Fibroblast of villous mesenchyme (primary cell): ENCODE measurements at places on chromosomes 3 and 15. TPM values are rescaled to one million over a fixed set of nuclear protein-coding genes. Genes with fewer than 3 reads are reported as not detected.

GRCh38 chr15:101390462-101390861 lies 95.4 kb upstream of the SNRPA1 start:
- no peak for DNase-seq

Gene SEMA5B
- not detected in 2 replicates for total RNA-seq

GRCh38 chr3:7075901-7076300 lies 215.0 kb downstream of the GRM7 start:
- DNase-seq = no peak

- peak; percentile 52 for DNase-seq
These were observed 17.7 kb downstream of the NTRK3 start for GRCh38 chr15:88238618-88239430.

DNA sequence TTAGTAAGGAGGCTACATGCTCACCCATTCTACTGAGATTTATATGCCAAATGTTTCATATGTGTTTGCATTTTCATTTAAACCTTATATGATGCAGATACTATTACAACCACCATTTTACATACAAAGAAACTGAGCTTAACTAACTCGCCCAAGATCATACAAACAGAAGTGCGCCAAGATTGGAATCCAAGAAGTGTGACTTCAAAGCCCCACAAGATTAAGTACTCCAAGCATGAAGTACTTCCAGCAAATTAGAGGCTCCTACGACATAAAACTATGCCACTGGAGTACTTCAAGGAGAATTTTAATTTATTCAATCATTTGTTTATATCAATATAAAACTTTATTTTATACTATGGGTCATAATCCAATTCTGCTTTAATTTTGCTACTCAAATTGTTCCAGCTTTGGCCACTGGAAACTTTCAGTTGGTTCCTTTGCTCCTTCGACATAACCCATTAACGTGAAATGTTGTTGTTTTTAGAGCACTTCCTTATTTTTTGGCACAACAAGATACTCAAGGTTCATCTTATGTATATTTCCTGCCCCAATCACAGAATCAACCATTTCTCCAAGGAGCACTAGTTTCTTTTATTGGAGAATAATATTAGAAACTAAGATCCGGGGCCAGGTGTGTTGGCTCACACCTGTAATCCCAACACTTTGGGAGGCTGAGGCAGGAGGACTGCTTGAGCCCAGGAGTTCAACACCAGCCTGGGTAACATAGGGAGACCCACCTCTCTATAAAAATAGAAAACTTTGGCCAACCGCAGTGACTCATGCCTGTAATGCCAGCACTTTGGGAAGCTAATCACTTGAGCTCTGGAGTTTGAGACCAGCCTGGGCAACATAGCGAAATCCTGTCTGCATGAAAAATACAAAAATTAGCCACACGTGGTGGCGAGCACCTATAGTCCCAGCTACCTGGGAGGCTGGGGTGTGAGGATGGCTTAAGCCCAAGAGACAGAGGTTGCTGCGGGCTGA lies 10.4 kb downstream of the INO80 start:
- DNase-seq = peak; percentile 4

Gene IRAK2
- 3.2 and 8.2 TPM in 2 replicates for total RNA-seq

DNA sequence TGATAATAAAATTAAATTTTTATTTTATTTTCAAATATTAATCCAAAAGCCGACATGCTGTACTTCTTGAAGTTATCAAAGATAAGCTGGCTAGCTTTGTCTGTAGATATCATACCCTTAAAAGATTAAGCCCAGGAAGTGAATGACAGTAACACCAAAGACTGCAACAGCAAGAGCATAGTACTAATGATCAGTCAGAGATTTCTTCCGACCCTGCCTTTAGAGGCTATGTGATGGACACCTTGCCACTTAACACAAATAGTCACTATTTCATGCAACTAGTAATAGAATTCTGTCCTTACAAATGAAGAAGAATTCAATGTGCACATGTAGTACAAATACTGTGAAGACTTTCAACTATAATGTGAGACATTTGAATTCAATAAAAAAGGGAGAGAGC lies 9.3 kb upstream of the MBNL1 start:
- no peak for DNase-seq

Gene PLSCR5
- not detected in 2 replicates for total RNA-seq

- DNase-seq = no peak
These were observed 828.6 kb upstream of the NR2F2 start for GRCh38 chr15:95501865-95502264.

DNA sequence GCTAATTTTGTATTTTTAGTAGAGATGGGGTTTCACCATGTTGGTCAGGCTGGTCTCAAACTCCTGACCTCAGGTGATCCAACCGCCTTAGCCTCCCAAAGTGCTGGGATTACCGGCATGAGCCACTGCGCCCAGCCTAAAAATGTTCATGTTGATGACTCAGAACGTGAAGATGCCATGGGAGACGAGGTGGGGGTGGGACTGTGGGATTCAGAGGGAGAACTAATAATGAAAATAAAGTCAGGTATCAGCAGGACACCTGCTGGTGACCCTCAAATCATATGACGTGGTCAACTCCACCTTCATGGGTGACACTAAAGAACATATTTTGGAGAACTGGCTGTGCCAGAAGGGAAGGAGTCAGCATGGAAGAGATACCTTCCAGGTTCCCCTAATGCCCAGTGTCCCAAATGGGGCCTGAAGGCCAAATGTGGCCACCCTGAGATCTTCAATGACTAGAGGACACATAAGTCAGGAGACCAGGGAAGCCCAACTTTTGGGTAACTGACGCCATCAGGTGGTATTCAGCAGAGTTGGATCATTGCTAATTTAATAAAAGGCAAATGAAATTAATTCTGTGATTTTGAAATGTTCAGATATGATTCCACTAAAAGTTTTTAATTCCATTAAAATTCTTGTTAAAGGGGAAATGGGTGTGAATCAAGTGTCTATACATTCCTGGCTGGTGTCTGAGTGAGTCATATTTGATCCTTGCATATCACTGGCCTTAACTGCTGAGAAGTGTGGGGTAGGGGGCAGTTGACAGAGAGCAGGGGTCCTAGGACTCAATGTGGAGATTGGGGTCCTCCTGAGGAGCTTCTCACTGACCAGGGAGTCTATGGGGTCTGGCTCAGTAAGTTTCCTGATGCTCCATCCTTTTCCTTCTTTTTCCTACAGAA lies 88.6 kb upstream of the GSK3B start:
- peak; percentile 67 for DNase-seq

Gene MYRIP
- not detected in 2 replicates for total RNA-seq

Gene FGF7
- total RNA-seq = 75.7 and 369 TPM in 2 replicates

DNA sequence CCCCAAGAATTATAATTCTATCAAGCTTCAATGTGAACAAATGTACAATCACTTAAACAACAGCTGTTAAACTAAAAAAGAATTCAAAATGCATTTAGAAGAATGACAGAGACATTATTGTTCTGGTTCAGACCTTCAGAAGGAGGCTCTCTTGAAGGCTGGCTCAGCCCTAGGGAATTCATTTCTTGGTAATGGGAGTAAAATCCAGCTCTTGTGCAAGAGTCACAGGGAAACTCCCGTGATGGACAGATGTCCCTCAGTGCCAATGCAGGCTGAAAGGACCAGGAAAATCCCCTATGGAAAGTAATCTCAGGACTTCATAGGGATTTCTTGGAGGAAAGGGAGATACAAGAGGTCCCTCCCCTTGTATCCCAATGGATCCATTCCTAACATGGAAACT lies 149.9 kb upstream of the STT3B start:
- no peak for DNase-seq

Gene ULK4
- total RNA-seq = 8.1 and 22.0 TPM in 2 replicates

- DNase-seq = peak; percentile 92
These were observed 11.8 kb upstream of the USP3 start for GRCh38 chr15:63492541-63493077.

DNA sequence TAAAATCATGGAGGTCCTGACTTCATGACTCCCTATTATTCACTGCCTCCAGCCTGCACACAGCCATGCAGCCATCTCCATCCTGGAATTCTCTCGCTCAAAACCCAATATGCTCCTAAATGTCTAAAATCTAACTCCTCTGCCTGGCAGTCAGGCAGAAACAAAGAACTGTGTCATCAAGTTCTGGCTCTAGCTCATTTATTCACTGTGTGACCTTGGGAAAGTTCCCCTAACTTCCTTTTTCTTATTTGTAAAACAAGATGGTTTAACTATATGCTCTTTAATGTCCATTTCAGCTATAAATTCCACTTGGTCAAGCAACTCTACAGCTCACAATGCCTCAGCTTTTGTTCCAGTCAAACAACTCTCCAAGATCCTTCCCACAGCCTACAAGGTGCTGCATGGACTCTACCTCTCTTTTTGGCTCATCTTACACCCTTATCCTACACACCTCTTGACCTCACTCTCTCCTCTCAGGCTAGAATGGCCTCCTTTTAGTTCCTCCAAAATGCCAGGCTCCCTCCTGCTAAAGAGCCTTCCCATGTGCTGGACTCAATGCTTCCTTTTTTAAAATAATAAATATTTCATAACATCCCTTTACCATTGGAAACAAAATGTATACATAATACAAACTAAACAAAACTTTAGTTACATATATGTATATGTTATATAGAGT lies 16.4 kb downstream of the PIK3CB start:
- DNase-seq = no peak

Gene KBTBD12
- total RNA-seq = not detected in 2 replicates

DNA sequence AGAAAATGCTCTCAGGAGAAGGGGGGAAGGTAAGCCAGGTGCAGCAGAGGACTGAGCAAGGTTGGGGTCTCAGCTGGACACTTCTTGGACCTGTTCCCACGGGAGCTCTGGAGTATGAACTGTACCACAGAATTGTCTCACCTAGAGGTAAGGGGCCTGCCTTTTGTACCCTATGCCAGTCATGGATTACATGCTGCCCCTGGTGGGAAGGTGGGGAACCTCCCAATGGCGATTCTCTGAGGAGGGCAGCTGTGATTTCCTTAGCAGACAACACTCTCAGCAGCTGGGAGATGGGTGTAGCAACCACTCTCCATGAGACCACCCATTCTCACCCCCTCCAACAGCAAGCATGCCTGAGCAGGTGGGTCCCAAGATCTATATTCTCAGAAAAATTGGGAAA lies 329.4 kb upstream of the CTNNB1 start:
- DNase-seq = no peak

Gene GOLGA8O
- total RNA-seq = 0.43 and 0.64 TPM in 2 replicates

DNA sequence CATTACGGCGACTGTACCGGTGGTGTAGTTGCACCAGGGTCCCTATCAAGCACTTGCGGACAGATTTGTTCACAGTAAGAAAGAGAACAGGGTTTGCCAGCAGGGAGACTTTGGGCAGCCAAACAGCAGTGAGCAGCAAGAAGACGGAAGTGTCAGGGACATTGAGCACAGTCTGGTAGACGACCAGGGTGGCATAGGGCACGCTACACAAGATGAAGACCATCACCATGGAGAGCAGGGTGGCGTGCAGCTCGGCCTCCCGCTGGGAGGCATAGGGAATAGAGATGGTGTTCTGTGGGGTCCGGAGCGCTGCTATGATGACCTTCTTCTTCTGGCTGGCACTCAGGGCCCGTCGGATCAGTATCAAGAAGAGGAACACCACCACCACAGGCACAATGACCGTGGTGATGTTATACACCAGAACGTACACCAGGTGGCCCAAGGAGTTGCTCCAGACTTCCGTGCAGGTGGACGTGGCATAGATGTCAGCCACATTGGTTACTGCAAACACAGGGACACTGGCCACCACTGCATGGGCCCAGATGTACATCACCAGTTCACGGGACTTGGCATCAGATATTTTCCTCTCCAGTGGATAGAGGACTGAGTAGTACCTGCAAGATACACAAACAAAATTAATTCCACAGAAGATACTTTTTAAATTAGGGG lies 19.1 kb upstream of the FSIP1 start:
- DNase-seq = peak; percentile 27

Gene GHSR
- total RNA-seq = not detected in 2 replicates

- DNase-seq = no peak
These were observed 34.1 kb upstream of the POLG start for GRCh38 chr15:89368566-89369223.

DNA sequence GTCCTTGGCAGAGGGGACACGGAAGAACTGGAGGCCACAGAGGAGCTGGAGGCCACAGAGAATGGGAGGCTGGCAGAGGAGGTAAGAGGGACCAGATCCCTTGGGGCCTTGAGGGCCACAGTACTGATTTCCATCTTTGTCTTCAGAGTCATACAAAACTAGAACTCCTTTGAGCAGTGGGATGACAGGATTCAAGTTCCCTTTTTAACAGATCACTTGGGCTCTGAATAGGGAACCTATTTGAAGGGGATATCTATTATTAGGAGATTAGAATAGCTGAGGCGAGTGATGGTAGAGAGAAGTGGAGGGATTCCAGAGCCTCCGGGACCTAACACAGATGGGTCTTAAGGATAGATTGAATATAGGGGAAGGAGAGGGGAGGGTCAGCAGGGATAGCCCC lies 55.7 kb downstream of the OXNAD1 start:
- no peak for DNase-seq

DNA sequence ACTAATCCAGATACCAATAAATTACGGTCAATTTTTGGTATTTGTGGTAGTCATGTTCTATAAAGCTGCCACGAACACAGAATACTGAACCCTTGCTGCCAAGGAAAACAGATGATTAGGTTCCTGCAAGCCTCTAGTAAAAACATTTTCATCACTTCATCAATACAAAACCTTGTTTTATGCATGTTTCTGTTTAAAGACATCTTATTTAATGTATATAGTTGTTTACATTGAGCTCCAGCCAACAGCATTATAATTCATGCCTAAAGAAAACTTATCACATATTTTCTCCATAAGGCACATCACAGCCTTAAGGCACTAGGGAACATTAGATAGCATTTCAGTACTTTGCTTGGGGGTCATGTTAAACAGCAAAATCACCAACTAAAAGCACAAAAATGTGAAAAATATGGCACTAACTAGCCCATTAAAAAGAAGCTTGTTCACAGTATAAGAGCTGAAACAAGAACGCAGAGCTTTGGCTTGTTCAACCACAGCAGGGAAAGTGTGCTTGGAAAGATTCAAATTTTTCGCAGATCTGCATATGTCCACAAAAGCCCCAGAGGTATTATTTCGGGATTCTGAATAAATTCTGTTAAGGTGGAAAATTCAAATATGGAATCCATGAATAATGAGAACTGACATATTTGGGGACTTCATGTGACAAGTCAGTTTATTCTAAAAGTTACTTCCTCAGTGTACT lies 27.7 kb downstream of the POLQ start:
- no peak for DNase-seq

Gene FANCI
- total RNA-seq = 19.3 and 41.0 TPM in 2 replicates

Gene HIGD2B
- 0.32 and 0.43 TPM in 2 replicates for total RNA-seq

DNA sequence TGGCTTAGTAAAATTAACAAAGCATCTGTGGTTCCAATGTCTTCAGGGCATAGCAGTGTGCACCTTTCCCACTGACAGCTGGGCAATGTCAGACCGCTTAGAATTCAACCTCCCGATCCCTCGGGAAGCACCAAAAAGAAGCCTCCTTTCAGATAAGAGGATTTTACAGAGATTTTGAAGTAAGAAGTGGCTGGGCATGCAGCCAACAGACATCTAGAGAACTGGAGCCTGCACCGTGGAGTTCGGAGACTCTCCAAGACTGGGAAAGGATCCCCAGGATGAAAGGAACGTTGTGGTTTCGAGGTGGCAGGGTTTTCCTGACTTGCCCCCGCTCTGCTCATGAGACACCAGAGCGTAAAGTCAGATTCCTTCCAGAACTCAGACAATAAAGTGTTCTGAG lies 5.3 kb downstream of the FAM174B start:
- DNase-seq = peak; percentile 90

GRCh38 chr3:19931180-19931692 lies 2.8 kb downstream of the EFHB start:
- DNase-seq = no peak

GRCh38 chr3:182979103-182979673 lies 1.1 kb downstream of the DCUN1D1 start:
- DNase-seq = peak; percentile 12

Gene CHDH
- total RNA-seq = under 0.01 and 0.32 TPM in 2 replicates

Gene PPP2R3A
- 23.2 and 25.9 TPM in 2 replicates for total RNA-seq

Gene SLC28A1
- not detected in 2 replicates for total RNA-seq
